Immature natural killer cell (primary cell): ENCODE measurements at places on chromosomes 6 and 20.

DNA sequence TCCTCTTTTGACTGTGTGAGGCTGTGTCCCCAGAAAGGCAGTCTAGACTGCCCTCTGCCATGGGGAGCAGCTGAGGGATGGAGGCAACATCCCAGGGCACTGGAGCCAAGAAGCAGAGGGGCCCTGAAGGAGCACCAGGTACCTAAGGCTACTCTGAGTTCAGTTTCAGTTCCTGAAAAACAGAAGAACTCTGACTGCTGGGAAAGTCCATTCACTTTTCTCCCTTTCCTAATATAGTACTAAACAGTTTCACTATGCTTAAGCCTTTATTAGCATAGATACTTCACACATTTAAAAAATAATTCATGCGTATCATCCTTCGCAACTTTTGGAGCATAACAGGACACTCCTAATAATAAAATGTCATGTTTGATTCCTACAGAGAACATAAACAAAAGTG, 130.0 kb downstream of the FOXC1 start:
- no peak for DNase-seq

- DNase-seq = no peak
Measured at GRCh38 chr6:160790028-160790792, 88.2 kb downstream of the PLG start.

GRCh38 chr6:98980819-98981218, 33.1 kb upstream of the FBXL4 start:
- DNase-seq = no peak

DNA sequence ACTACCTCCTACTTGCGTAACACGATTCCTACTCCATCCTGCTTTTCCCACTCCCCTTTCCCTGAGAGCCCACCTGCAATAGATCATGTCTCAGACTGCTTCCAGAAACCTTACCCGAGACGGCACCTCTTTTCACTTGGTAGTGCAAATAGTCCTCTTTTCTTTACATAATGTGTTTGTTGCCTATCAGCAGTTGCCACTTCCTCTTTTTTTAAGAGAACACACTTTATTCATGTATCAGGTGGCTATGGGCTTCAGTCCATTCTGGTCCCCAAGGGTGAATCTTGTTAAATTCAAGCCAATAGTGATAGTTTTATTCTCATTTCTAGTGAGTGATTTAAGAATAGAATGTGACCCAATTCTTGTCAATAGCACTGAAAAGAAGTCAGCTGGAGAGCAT, 57.7 kb upstream of the FERMT1 start:
- no peak for DNase-seq

GRCh38 chr6:116210750-116211425, 43.0 kb downstream of the TSPYL4 start:
- DNase-seq = no peak

- no peak for DNase-seq
Measured at GRCh38 chr6:147947521-147947920, 395.1 kb upstream of the SASH1 start.

DNA sequence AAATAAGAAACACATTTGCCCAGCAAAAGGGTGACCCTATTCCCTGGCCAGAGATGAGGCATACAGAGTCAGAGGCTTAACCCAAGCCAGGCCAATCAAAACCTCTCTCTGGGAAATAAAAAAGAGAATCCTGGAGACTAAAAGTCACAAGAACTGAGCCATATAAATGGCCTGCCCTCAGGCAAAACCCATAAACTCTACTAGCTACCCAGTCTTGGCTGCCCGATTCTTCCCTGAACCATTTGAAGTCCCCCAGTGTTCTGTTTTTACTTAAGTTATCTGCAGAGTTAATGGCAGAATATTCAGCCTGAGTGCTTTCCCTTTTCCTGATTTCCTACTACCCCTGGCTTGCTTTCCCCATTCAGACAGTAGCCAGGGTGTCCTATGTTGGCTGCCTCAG, 13.9 kb downstream of the KCNK15 start:
- DNase-seq = no peak

DNA sequence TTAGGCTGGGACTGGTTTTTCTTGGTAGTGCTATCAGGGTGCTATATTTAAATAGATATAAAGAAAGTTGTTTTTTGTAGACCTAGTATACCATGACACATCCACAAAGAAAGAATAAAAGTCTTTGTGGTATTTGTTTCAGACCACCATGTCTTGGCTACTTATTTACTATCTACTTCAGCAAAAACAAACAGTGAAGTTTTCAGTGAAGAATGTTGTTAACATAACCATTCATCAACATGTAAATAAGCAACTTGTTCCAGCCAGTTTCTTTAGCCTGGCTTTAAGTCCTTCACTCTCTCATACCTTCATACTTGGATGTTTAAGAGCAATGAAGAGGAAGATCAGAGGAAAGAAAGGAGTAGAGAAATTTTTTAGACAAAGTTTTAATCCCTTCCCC, 624.1 kb downstream of the CD109 start:
- DNase-seq = no peak

- DNase-seq = no peak
Measured at GRCh38 chr6:87990871-87991270, 56.8 kb upstream of the SPACA1 start.

- no peak for DNase-seq
Measured at GRCh38 chr20:35856866-35857265, 85.1 kb downstream of the PHF20 start.

DNA sequence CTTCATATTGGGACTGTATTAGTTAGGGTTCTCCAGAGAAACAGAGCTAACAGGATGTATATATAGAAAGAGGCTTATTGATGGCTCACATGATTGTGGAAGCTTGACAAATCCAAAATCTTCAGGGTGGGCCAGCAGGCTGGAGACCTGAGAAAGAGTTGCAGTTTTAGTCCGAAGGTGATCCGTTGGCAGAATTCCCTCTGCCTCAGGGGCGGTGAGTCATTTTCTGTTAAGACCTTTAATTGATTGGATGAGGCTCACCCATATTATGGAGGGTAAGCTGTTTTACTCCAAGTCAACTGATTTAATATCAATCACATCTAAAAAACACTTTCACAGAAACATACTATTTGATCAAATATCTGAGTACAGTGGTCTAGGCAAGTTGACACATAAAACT, 113.6 kb downstream of the FLRT3 start:
- no peak for DNase-seq

DNA sequence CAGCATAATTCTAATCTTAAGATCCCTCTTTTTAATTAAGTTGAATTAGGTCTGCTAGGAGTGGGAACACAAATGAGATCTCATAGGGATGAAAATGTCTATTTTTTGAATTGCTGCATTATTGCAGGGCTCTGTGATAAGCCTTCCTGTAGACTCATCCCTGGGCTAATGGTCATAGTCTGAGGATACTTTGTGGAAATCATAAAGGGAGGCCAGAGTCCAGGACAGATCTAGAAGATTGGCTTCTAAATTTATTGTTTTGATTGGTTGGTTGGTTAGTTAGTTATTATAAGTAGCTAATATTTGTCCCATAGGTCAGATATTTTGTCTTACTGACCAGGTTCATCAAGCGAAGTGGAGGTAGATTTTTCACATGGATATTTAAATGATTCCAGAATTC, 142.3 kb downstream of the AKAP7 start:
- no peak for DNase-seq

GRCh38 chr6:125904871-125905270, 51.7 kb upstream of the HINT3 start:
- no peak for DNase-seq

DNA sequence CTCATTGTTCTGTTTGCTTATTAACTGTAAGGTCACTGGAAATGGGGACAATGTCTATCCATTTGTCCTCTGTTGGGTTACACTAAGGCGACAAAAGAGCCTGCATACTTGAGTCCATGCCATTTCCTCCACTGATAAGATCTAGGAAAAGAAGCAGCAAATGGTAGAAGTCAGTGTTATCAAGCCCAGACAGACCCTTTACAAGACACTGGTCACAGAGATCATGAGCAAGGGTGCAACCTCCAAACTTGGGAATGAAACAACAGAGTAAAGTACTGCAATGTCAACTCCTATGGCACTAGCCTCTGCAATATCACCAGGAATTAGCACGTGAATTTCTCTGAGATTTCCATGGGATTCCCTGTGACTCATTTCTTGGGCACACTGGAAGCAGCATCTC, 126.9 kb downstream of the ID4 start:
- DNase-seq = no peak

DNA sequence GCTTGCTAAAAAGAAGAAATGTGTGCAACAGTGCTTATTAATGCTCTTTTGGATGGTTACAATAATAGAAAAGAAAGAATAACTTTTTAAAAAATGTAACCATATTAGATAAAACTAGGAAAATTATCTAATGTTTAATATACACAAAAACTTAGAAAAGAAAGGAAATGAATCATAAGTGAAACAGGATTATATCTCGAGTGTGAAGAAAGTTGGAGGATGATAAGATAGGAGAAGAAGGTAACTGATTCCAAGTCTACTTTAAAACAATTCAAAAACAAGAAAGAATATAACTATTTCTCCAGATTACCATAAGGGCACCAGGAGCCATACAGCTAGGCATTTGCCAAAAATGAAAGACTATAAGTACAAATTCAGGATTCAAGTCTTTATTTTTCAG, 73.0 kb downstream of the PHIP start:
- DNase-seq = no peak

GRCh38 chr6:154792761-154793160, 59.5 kb downstream of the SCAF8 start:
- no peak for DNase-seq

- no peak for DNase-seq
Measured at GRCh38 chr6:14275493-14275851, 157.9 kb downstream of the CD83 start.

GRCh38 chr6:143774347-143774746, 68.8 kb upstream of the LTV1 start:
- DNase-seq = no peak
